Effector CD8-positive, alpha-beta T cell (primary cell): ENCODE measurements at places on chromosomes 12 and 14.

DNA sequence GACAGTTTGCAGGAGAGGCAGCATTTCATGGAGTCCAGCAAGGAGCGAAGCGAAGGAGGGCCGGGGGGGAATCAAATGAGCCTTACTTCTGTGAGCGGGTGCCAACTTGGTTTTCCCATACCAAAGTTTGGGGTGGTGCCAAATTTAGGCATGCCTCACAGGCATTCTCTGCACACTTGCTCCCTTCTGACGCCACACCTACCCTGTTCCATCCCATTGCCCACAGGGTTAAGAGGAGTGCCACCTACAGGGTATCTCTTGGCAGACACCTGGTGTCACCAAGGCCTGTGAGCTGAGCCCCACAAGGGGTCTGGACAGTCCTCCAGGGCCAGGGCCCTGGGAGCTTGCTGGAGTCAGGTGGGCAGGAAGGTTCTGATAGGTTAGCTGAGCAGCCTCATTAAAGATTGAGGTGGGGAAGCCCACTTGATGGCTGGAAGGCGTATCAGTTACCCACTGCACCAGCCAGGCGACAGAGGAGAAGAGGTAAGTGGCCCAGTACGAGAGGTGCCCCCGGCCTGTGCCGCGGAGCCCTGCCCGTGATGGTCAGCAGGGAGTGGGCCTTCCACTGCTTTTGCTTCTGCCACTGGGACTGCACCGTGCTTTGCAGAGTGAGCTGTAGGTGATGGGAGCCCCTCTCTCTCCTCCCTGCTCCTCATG is 45.2 kb downstream of the DEGS2 start:
- no peak for DNase-seq

DNA sequence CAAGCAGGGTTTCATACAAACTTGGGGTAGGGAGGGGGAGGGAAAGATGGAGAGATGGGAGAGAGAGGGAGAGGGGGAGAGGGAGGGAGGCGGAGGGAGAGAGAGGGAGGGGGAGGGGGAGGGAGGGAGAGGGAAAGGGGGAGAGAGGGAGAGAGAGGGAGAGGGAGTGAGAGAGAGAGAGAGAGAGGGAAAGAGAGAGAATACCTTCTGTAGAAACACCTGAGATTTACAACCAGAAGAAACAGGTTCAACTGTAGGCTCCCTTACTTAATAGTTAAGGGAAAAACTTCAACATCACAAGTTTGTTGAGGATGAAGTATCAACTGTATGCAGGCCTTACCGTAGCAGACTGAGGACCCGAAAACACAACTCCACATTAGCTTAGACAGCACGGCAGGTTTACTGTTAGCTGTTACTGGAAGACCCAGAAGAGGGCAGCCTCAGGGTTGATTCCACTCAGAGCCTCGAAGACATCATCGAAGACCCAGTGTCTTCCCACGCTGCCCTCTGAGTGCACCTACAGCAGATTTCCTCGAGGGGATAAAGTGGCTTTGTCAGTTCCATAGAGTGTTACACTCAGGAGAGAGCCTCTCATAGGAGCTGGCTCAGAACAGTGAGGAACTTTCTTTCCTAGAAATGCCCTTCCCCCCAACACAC is 72.4 kb downstream of the NT5DC3 start:
- DNase-seq = no peak

GRCh38 chr12:6699989-6700645 is 498 bp downstream of the PIANP start:
- no peak for DNase-seq

GRCh38 chr12:16499611-16500010 is 106.4 kb downstream of the LMO3 start:
- no peak for DNase-seq

GRCh38 chr12:101021911-101022388 is 188.1 kb downstream of the SLC5A8 start:
- DNase-seq = no peak

GRCh38 chr12:81105687-81106086 is 27.8 kb downstream of the ACSS3 start:
- no peak for DNase-seq

GRCh38 chr14:58951143-58951542 is 237.3 kb upstream of the DAAM1 start:
- no peak for DNase-seq

DNA sequence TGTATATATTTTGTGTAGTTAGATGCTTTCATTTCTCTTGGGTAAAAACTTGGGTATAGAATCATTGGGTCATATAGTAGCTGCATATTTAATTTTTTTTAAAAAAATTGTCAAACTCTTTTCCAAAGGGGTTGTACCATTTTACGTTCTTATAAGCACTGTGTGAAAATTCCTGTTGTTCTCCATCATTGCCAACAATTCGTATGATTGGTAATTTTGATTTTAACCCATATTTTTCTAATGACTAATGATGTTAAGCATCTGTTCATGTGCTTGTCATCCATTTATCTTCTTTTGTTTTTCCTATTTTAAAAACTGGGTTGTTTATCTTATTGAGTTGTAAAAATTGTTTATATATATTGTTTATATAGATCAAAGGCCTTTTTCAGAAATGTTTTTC is 77.4 kb downstream of the OTOGL start:
- DNase-seq = no peak

DNA sequence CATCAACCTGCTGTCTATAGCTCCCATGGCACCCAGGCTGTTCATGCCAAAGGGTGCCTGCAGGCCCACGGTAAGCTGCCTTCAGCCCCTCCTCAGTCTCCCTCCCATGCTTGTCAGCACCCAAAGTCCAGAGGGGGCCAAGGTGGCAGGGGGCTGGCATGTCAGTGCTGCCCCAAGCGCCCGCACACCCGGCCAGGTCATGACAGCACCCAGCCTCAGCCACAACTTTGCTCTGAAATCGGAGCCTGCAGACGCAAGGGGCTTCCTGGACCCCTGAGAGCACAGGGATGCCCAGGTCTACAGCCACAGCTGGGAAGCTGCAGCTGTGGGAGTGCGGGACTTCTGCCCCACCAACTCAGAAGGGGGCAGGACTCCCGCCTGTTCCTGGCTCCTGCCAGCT is 28.5 kb upstream of the PAPLN start:
- no peak for DNase-seq

- no peak for DNase-seq
Observed at GRCh38 chr14:93317210-93317874, 15.5 kb downstream of the BTBD7 start.

- DNase-seq = no peak
Observed at GRCh38 chr12:120242275-120242799, 23.2 kb downstream of the PXN start.

DNA sequence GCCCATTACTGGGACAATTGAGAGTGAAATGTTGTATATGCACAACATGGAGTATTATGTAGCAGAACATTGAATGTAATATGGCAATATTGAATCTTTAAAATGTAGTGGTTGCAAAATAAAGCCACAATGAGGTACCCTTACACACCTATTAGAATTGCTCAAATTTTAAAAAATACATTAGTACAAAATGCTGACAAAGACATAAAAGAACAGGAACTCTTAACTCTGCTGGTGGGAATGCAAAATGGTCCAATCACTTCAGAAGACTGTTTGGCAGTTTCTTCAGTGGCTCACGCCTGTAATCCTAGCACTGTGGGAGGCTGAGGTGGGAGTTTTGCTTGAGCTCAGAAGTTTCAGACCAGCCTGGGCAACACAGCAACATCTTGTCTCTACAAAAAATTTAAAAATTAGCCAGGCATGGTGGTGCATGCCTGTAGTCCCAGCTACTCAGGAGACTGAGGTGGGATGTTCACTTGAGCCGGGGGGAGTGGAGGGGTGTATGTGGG is 6.8 kb upstream of the NAP1L1 start:
- DNase-seq = no peak

DNA sequence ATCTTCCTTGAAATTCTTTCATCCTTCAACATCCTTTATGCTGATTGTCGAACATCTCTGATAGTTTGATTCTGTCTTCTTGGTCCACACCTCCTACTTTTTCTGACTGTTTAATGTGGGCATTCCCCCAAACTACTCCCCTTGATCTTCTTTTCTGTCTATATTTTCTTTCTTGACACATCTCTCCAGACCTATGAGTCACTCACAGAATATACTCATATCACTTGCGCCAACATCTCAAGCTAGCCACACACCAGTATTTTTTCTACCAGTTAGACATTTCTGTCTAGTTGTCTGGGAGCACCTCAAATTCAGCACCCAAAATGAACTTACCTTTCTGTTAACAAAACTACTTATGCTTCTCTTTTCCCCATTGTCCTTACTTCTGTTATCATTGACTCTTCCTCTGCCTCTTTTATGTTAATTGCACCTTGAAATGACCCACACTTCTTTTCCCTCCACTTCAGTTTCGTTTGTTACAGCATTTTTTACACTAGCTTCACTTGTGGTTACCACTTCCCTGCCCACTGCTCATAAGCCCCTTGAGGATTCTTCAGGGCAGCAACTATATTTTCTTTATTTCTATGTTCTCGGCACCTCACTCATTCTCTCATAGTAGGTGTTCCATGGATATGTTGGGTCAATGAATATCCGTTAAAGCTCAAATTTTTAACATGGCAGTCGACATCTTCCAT is 33.5 kb downstream of the TSHR start:
- no peak for DNase-seq

DNA sequence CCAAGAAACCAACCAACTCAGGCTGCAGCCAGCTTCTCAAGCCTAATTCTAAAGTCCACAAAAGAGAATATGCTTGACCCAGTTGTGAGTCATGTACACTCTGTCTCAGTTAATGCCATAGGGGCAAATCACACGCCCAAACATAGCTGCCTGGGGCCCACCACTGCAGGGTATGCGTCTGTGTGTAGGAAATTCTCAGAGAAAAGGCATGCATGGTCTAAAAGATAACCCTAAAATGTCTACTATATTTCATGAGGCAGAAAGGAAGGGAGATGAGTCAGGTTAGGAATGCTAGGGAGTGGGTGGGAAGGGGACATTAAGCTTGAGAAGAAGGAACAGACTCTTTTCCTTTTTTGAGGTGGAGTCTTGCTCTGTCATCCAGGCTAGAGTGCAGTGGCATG is 22.3 kb upstream of the SPTLC2 start:
- no peak for DNase-seq

DNA sequence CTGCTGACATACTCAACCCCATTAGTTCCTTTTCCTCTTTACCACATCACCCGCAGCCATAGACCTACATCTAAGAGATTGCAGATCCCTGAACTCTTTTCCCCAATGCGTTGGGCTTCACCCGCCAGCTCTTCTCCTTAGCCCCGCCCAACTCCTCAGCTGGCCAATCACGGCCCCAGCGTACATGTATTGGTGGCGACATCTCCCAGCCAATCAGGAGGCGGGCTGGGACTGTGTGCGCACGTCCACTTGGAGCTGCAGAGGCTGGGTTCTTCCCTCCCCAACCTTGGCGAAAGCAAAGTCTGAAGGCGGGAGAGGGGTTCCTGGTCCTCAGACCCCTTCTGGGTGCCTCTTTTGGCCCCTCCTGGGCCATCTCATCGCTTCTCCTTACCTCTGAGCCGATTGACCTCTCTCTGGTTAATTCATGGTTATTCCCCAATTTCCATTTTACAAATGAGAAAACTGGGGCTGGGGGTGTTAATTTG is 11.0 kb downstream of the PDE1B start:
- peak; percentile 87 for DNase-seq

DNA sequence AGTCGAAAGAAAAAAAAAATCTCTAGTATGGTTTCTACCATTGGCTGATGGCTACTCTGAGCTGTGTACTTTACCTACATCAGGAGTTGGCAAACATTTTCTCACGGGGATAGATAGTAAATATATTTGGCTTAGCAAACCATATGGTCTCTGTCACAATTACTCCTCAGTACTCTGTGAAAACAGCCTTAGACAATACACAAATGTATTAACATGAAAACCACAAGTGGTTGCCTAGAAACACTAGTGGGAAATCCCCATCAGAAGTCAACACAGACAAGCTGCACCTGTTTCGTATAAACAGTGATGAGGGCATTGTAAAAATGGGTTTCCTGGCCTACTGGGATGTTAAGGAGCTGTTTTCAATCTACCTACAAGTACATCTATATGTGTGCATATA is 84.6 kb upstream of the NAV3 start:
- DNase-seq = no peak

- no peak for DNase-seq
Observed at GRCh38 chr12:132488127-132489077, 1.5 kb upstream of the FBRSL1 start.

DNA sequence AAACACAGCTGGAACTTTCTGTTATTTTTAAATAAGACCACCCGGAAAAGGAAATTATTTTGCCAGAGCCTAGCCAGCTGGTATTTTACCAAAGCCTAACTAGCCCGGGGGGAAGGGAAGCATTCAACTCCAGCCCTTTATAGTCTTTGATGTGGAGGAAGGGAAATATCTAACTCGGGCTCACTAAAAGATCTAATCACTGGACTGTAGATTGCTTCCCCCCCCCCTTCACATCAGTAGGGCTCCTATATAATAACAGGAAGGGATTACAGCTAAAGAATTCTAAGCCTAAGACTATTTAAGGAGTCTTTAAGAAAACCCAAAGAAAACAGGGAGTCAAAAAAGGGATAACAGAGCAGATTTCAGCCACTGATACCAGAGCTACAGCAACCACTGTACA is 431.1 kb downstream of the KCNH5 start:
- DNase-seq = no peak

GRCh38 chr14:89420502-89420901 is 3.5 kb upstream of the FOXN3 start:
- no peak for DNase-seq
